ENCODE measurements at places on chromosomes 5 and 9.

- no peak for DNase-seq
Observed at GRCh38 chr5:64509828-64510227, 4.0 kb downstream of the RGS7BP start.

DNA sequence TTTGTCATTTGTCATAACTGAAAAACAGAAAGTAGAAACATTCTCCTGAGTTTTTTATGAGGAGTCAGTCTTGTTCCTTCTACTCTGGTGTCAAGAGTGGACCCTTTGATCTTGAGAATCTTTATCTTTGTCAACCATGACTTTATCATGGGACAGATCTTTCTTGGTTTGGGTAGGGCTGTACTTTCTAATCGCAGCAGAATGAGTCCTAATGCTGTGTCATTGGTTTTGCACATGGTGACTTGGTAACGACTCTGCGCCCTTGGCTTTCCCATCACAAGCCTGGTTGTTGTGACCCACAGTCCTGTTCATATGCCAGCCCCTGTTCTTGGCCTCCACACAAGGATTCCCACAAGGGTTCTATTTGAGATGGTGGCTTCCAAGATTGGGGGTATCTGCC is 45.6 kb downstream of the AOPEP start:
- no peak for DNase-seq

- DNase-seq: no peak
Observed at GRCh38 chr5:146254223-146254622, 50.8 kb downstream of the RBM27 start.

DNA sequence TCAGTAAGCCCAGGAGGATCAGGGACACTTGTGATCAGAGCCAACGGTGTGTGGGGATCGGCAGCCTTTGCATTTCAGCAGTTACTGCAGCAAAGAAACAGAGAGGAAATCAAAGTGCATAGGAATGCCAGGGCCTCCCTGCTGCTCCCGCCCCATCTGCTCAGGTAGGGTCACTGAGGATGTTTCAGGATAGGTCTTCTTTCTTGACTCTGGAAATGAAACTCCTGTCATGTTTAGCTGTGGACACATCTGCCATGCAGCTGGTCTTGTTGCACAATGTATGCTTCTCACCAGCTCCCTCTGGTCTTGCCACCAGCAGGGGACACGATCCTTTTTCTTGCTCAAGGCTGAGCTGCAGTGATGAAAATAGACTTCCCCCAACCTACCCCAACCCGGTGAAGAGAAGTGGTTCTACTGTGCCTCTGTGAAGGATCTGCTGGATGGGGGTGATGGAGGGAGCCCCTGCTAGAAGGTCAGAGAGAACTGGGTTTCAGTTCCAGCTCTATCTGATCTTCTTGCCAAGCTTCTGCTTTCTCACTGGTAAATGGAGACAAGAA is 185.2 kb upstream of the KLF4 start:
- DNase-seq: no peak

DNA sequence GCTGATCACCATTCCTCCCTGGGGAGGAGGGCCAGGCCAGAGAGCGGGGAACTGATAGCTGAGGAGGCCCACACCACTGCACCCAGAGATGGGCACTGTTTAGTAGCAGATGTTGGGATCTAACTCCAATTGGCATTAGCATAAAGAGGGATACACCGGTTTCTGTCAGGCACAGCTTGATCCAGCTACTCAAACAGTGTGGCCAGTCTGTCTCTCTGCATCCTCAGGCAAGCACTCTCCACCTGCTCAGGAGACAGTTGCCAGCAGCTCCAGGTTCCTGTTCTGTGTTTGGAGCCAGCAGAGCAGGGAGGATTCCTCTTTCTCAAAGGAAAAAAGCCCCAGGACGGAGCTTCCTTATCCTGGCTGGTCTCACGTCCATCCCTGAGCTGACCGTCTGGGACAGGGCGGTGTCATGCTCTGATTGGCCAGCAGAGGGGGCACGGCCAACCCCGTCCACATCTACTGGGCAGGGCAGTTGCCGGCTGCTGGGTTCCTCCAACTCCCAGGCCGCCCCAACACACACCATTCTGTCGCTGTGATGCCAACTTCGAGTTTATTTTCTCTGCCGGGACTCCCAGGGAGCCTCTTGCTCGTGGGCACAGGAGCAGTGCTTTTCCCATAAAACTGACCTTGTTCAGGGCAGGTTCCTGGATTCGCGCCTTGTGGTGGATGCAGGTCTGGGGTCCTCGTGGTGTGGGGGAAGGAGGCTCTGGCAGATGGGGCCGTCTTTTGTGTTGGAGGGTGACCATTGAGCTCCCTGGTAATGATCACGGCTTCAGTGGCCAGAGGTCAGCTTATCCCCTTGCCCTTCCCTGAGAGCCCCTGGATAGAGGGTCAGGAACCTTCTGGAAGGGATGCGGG is 47.9 kb downstream of the COL5A1 start:
- no peak for DNase-seq

GRCh38 chr5:114308508-114308907 is 53.4 kb upstream of the KCNN2 start:
- no peak for DNase-seq

- DNase-seq: no peak
Observed at GRCh38 chr9:136578626-136578914, 32.7 kb upstream of the NOTCH1 start.

GRCh38 chr9:14398473-14398872 is 84.5 kb upstream of the NFIB start:
- DNase-seq: no peak

DNA sequence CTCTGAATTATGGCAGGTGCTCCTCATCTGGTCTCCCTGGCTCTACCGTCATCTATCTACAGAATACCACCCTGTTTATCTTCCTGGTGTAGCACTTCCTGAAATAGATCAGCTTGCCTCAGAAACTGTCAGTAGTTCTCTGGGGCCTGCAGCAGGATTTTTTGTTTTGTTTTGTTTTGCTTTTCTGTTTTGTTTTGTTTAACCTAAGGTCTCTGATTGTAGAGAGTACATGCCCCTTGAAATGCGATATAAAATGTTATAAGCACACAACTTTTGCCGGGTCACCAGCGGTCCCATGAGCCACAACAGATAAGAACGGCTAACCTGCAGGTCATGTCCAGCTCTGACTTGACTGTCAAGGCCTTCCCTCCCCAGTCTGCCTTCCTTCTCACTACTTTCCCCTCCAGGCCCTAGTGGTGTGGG is 26.6 kb upstream of the CREBRF start:
- DNase-seq: no peak

DNA sequence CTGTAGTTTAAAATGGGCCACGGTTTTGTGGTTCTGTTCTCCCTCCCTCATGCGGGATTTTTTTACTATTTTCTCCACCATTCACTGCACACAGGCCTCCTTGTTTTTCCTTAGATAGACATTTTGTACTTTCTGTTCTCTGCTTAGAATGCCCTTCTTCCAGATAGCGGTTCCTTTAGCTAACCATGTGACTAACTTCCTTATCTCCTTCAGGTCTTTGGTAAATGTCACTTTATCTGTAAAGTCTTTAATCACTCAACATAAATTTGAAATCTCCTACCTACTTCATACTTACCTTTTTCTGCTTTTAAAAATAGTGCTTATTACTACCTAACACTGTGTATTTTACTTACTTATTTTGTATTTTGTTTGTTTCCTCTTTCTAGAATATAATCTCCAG is 15.0 kb downstream of the FER start:
- DNase-seq: no peak

DNA sequence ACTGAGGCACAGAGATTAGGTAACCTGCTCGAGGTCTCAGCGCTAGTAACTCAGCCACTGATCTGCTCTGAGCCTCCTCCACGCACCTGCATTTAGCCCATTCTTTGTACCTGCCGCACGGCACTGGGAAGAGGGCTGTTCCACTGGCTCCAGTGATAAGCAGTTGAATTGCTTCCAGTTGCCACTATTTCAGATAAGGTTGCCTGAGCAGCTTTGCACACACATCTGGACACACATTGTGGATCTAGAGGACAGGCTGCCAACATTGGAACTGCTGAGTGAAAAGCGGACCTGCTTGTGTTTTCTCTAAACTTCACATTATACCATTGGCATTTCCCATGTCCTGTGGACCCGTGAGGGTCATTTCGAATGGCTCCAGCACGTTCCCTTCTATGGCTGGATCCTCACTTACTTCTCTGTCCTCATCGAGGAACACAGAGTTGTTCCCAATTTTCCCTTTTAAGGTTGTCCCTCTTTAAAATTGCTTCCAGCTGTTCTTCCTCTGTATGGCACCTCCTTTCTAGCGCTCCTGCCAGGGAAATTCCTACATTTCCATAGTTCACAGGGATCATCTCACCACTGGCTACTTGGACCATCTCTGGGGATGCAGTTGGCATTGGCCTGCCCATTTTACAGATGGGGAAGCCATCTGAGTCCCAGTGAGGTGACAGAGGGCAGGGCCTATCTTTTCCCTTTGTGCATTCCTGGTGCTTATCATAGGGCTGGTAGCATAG is 45.9 kb upstream of the RPL26L1 start:
- DNase-seq: no peak

GRCh38 chr9:30198463-30199309 is 2185.8 kb upstream of the ACO1 start:
- no peak for DNase-seq

- DNase-seq: no peak
Observed at GRCh38 chr9:79284081-79284480, 287.7 kb upstream of the TLE4 start.

GRCh38 chr9:125752070-125752628 is 5.0 kb downstream of the PBX3 start:
- no peak for DNase-seq

DNA sequence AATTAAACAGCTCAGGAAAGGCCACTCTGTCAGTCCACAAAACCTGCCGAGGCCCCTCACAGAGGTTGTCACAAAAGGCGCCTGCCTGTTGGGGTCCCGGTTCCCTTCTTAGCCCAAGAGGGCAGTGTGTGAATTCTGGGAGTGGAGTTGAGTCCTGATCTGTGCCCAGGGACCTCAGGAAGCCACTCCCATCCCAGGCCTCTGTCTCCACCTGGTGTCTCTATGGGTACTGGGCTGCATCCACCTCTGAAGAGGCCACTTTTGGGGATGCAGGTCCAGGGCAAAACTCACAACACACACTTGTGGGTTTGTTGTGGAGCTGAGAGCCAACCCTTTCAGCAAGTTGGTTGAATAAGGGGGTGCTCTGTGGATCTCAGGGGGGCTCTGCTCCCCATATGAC is 74.3 kb upstream of the STXBP1 start:
- no peak for DNase-seq

DNA sequence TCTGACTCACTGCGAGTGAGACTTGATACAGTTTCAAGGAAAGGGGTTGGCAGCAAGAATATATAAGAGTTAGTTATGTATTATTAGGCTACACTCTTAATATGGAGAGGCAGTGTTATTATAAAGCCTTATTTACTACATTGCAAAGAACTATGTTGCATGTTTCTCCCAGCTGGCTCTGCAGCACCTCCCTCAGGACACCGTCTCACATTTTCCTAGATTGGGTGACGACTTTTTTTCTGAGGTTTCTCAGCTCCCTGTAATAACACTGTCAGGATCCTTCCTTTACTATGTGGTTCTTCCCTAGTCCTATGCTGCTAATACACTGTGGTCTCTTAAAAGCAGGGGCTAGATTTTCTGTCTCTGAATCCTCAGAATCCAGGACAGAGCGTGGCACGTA is 153.7 kb downstream of the INSYN2B start:
- DNase-seq: no peak

DNA sequence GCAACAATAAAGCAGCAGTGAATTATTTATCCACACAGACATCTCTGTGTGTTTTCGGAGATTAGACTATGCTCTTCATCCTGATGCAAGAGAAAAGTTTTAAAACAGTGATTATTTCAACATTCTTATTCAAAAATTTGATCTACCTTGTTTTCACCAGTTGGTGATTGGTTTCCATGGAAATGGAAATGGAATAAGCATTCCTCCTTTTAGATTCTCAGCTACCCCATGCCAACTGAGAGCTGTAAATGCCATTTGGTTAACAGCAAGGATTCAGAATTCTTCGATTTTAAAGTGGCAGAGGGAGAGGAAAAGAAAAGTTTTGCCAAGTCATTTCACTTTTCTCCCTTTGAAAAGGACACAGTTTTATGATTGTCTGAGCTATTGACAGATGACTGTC is 154.7 kb downstream of the PCSK5 start:
- no peak for DNase-seq

DNA sequence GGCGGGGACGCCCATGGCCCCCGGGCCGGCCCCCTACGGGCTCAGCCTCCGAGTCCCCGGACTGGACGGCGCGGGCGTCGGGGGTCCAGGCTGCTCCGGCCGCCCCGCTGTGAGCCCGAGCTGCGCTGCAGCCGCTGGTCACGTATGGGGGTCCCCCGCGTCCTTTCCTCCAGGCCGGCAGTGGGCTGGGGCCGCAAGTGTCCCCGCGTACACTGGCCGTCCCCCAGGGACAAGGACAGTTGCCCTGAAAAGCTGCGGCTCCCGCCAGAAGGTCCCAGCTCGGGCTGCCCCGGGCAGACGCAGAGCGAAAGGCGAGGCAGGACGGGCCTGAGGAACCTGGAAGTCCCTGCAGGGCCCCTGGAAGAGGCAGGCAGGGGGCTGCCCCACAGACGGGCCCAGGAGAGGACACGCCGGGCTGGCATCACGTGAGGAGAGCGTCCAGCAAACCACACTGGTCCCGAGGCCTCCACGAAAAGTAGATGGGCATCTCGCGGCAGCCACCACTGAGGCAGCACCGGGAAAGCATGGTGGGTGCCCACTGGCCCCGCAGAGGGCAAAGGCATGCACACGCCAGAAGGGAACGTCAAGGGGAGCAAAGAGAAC is 3.3 kb upstream of the NKD2 start:
- no peak for DNase-seq

- no peak for DNase-seq
Observed at GRCh38 chr5:35331956-35332950, 102.0 kb upstream of the PRLR start.

- no peak for DNase-seq
Observed at GRCh38 chr5:147169901-147170300, 64.9 kb upstream of the STK32A start.

- DNase-seq: no peak
Observed at GRCh38 chr5:89303033-89303480, 420.1 kb upstream of the MEF2C start.

DNA sequence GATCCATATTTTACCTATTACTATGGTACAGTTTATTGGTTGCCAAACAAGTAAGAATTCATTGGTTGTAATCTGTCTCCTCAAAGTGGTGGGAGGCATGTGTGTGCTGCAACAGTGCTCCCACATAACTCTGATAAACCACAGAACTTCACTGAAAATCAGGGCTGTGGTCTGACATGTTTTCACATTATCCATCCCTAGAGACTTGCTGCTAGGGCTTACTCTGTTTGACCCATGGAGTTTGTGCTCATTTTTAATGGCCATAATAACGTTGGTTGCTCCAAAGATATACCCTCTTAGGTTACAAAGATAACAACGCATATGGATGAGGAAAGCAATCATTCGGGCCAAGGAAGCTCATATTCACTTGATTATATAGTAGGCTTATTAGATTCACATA is 37.0 kb downstream of the HACD4 start:
- DNase-seq: no peak
